ENCODE measurements at places on chromosomes 11 and 22.

- no peak for DNase-seq
Observed at GRCh38 chr22:35528927-35529326, 11.7 kb upstream of the RASD2 start.

DNA sequence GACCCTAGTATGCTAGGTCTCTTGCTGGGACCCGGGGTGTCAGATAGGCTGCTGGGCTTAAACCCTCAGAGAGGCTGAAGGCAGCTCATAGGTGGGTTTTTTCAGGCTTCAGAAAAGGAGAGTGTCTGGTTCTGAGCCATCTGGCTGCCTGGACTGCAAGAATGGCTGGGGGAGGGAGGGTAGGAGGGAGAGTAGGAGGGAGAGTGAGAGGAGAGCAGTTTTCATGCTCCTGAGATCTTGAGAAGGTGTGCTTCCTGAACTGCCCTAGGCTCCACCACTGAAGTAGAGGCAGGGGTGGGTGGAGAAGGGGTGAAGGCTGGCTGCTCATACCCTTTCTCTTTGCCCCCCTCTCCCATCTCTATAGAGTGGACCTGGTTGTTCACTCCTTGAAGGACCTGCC is 4.6 kb downstream of the HMBS start:
- DNase-seq, result no peak

DNA sequence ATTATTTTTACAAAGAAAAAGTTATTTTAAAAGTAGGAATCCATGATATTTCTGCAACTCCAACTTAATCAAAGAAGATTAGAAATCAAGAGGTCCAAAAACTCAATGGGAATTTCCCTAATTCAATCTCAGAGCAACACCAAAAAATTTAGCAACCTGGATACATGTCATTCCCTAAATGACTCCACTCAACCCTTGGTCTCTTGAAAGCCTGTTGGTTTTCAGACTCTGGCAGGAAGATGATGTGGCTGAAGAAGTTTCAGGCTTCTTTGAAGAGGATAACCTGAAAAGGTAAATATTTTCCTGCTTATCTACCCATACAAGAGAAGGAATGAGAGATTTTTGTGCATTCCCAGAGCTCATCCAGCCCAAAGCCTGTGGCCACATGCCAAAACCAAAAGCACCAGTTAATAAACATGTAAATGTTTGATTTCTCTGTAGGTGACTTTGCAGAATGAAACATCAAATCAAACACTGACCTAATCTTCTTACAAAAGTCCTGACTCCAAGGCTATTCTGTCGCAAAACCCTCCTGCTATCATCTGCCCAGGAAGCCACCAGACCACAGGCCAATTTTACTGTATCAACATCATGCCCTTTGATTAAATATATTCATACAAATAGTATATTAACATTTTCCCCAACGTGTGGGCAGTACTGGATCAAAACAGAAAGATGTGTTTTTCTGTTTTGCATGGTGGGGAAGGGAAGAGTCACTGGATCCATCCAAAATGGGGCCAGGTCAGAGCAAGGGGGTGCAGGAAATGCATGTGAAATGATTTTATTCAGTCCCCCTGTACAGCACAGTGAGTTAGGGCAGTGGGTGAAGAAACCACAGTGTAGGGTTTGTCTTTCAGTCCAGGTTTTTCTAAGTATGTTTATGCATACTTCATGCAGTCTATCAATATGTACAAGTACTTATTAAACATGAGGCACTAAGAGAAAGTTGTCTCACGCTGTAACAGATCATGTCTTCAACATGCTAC is 38.8 kb downstream of the SMCO4 start:
- no peak for DNase-seq

- no peak for DNase-seq
Observed at GRCh38 chr22:44441401-44442185, 56.4 kb downstream of the RTL6 start.

GRCh38 chr22:50299785-50300619 is 7.4 kb downstream of the PLXNB2 start:
- DNase-seq, result no peak

GRCh38 chr11:37811349-37811748 is 1213.3 kb upstream of the RAG2 start:
- DNase-seq, result no peak

DNA sequence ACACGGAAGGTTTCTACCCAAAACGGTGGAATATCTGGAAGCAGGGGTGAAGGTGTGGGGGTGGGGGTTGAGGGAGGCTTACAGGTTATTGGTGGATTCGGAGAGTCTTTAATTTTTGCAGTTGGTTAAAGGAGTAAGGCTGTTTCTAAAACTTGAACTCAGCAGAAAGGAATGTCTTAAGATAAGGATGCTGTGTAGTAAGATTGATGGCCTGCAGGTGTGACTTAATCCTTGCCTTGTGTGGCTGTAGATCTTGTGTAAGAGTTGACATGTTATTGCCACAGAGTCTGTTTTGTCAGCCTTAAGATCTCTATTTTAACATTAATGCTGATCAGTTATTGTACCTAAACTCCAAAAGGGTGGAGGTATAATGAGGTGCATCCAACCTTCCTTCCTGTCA is 16.4 kb upstream of the OR6M1 start:
- DNase-seq, result no peak

- no peak for DNase-seq
Observed at GRCh38 chr22:37663521-37664140, 5.1 kb downstream of the PDXP start.

- no peak for DNase-seq
Observed at GRCh38 chr11:27124514-27125264, 84.1 kb downstream of the BBOX1 start.

DNA sequence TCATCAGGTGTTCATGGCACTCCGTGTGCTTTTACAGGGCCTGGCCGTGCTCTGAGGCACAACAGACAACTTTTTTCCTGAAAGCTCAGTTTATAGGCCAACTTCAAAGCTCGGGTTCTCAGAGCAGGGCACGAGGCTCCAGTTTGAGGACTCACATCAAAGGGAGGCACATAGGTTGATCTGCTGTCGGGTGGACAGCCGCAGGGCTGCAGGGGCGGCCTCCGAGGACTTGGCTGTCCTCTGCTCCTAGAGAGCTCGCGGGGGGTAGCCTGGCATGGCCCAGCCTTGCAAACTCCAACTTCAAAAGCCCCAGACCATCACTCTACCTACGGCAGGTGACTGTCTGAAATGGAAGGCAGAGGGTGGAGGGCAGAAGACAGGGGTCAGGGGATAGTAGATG is 31.6 kb downstream of the C11orf58 start:
- DNase-seq, result no peak

GRCh38 chr22:44523981-44524759 is 26.1 kb upstream of the RTL6 start:
- no peak for DNase-seq

GRCh38 chr11:64120951-64121569 is 44.9 kb downstream of the MACROD1 start:
- DNase-seq, result no peak

- no peak for DNase-seq
Observed at GRCh38 chr11:76310832-76311595, 69.9 kb downstream of the THAP12 start.

- DNase-seq, result no peak
Observed at GRCh38 chr11:116693102-116693570, 79.7 kb downstream of the BUD13 start.

GRCh38 chr11:114987186-114987760 is 308.9 kb downstream of the NXPE2 start:
- DNase-seq, result no peak

- DNase-seq, result no peak
Observed at GRCh38 chr22:47082505-47082904, 320.1 kb downstream of the TBC1D22A start.

DNA sequence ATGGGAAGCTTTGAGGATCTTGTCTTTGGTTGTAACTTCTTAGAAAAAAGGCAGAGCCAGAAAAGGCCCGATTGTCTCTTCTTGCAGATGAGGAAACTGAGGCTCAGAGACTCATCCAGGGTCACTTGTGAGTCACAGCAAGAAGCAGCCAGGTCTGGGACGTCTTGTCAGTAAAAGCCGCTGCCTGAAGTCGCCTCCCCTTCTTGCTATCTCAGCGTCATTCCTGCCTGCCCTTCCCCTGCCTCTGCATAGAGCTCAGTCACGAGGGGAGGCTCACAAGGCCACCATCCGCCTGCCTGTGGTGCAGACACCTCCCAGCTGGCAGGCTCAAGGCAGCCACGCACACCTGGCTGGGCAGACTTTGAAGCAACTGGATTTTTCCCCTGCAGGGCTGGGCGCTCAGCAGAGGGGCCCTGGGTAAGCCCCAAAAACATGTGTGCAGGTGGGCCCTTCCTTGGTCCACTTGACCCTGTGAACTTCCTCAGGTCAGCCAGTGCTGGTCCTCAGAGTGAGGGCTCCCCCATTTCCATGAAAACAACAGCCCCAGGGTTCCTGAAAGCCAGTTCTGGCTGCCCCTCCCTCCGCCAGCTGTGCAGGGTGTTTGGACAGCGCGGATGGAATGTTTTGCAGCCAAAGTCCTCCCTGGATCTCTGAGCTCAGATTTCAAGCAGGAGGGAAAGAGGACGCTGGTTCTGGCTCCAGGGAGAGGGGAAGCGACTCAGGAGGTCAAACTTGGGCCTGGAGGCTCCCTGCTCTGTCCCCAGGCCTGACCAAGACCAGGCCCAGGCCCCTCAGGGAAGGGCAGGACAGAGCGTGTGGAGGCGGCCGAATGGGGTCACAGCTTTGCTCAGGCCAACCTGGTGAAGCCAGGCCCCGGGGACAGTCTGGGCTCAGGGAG is 6.0 kb upstream of the RAB3IL1 start:
- DNase-seq, result peak; percentile 77

GRCh38 chr11:86458294-86459001 is 83.8 kb downstream of the CCDC81 start:
- no peak for DNase-seq

DNA sequence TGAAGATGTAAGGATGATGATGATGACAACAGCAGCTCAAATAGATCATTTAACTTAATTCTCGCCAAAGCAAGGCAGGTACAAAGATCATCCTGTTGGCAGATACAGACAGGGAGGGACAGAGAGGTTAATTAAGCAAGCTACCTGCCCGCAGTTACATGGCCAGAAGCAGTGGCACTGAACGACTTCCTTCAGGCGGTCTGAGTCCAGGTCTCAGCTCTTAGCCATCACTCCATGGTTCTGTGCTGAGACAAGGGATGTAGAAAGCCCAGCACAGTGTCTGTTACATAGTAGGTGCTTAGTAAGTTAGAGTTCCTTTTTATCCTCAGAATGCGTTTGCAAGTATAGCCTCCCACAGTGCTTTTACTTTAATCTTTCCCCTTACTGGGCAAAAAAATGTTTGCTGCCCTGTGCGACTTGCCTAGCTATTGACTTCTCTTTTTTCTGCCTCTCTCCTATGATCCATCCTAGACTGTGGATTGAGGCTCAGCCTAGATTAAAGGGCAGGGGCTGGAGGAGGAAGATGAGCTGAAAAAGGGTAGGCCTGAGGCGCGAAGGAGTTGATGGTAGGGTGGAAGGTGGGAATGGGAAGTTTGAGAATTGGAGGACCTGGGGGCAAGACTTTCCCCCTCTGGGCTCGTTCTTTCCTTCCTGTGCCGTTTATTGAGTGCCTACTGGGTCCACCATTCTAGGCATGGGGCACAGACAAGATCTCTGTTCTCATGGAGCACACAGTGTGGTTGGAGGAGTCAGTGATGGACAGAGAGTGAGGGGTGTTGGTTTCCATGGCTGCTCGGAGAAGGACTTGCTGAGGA is 108.2 kb upstream of the OR4B1 start:
- DNase-seq, result no peak

DNA sequence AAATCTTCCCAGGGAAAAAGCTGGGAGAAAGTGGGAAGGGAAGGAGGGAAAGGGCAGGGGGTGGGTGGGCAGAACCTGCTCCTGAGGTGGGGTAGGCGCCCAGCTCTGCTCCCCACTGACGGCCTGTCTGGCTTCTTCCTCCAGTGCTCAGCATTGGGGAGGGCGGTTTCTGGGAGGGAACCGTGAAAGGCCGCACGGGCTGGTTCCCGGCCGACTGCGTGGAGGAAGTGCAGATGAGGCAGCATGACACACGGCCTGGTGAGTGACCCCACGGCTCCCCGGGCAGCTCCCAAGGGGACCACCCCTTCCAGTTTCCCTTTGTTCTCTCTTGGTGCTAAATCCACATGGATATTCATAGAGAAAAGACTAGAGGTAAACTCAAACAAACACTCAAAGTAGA is 25.9 kb downstream of the SHANK3 start:
- no peak for DNase-seq

GRCh38 chr11:46330563-46331281 is 16.5 kb upstream of the DGKZ start:
- no peak for DNase-seq

DNA sequence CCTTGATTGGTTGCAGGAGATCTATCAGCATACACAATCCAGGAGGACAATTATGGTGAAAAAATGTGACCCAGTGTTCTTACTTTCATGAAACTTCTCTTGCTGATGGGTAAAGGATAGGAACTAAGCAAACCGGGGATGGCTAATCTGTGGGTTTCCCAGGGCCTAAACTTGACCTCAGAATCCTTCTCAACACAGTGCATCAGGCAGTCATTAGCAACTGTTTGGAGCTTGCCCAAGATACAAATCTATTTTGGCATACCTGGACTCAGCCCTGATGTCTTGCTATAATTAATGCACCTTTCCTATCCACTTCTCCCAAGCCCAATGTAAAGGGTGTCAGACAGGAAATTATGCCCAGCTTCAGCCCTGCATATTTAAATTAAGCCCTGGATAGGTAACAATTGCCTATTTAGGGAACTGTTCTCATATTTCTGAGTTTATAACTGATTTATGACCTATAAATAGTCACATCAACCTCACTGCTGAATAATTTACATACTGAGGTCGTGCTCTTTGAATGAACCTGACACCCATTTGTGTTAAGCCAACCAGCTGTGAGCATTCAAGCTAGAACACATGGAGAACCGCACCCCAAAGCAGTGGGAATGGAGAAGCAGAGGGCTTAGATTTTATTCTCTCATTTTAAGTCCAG is 9.2 kb upstream of the PHF21A start:
- DNase-seq, result no peak

DNA sequence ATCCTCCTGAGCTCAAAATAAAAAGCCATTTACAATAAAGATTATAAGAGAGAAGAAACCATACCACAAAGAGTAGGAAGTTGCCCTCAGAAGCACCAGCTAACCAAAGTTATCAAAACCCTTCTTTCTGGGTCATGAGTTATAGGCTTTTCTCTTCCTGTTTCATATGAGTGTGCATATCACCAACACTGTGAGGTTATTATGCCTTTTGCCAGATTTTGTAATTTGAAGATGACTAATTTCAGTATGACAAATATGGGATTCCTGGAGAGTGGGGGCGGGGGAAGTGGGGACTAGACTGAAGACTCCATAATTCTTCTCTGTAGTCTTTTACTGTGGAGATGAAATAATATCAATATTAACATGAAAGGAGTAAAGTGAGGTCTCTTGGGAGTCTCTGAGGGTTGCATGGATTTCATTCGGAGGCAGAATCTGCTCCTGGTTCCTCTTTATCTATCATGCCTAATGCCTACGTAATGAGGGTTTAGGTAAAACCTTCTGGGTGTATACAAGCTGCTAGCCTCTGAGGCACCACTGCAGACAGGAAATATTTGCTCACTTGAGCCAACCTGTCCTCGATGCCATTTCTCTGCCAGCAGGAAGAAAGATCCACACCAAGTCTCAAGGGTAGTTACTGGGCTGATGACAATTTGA is 2.1 kb downstream of the LPXN start:
- DNase-seq, result no peak

- DNase-seq, result no peak
Observed at GRCh38 chr11:92387859-92388258, 163.2 kb downstream of the FAT3 start.

- no peak for DNase-seq
Observed at GRCh38 chr11:44915621-44916020, 35.1 kb downstream of the TP53I11 start.

Data from brain pericyte (primary cell).